AML-193 (cell line): ENCODE measurements at places on chromosomes 3 and 15.

GRCh38 chr15:71730277-71731144 lies 79.8 kb upstream of the NR2E3 start:
- DNase-seq, result peak; percentile 54

DNA sequence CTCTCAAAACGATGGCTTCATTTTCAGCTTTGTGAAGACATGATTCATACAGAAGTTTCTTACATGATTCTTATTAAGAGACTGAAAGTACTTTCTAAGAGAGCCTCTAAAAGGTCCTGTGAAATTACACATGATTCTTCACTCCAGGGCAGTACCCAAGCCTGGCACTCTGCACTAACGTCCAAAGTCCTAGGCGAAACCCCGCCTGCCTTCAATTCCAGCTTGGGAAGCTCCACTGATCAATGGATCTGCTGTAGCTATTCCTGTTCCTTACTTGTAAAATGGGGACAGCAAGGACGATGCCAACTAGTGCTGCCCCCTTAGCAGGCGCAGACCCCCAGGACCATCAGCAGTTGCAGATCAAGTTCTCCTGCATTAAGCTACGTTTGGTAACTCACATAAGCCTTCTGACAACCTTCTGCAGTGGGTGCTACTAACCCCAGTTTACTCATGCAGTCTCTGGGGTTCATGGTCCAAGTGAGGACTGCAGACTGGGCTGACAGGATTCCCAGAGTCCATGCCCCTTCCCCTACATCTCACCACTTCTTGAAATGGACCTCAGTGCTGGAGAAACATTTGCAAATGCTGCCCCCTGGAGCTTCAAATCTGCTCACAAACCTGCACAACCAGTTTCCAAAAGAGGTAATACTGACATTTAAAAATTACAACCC lies 10.6 kb downstream of the CHCHD4 start:
- DNase-seq, result peak; percentile 14

- no peak for DNase-seq
These were observed 42.9 kb upstream of the TSC22D2 start for GRCh38 chr3:150365132-150365604.

- no peak for DNase-seq
These were observed 205.0 kb downstream of the ZIC1 start for GRCh38 chr3:147614210-147614609.

- no peak for DNase-seq
These were observed 2.3 kb upstream of the FAM43A start for GRCh38 chr3:194683380-194683779.

- no peak for DNase-seq
These were observed 666.6 kb upstream of the CCDC54 start for GRCh38 chr3:106710596-106710995.

- DNase-seq, result no peak
These were observed 115.7 kb upstream of the LINGO1 start for GRCh38 chr15:77748078-77749064.

DNA sequence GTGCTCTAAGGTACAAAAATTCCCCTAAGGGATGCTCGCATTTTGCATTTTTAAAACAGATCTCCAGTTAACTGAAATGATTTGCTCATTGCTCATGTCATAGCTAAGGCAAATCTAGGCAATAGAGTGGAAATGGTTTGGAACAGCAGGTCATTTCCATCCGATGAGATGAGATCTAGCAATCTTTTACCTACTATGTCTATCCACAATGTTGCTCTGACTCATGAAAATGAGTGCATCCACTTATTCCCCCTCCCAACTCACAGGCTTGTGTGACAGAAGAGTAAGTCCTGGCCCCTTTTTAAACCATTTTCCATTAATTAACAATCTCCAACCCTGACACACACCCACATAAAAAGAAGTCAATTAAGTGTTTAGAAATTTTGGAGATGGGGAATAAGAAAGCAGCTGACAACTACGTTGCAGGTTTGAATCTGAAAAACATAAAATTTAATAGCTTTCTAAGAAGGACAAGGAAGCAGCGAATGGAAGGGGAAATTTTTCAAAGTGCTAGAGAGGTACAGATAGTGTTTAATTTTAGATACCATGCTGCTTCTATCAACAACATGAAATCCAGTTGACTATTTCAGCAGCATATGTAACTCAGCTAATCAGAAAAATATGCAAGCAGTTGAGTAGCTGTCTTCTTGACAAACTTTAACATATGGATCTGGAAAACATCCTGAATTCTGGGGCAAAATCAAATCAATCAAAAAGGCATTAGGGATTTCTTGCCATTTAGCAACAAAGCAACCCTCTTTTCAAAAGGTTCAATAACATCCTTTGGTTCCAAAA lies 112.0 kb downstream of the TMCO5A start:
- DNase-seq, result no peak

DNA sequence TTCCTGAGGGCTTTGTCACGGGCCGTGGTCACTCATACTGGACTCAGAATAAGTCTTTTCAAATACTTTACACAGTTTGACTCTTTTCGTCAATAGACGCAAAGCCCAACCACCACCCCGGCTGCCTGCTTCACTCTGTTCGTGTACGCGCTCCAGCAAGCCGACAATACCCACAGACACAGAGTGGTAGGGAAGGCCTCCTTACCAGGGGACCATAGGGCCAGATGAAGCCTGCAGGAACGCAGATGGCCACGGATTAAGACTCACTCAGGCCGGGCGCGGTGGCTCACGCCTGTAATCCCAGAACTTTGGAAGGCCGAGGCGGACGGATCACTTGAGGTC lies 29.7 kb downstream of the EFCAB12 start:
- peak; percentile 32 for DNase-seq

GRCh38 chr3:143672396-143673165 lies 175.7 kb downstream of the SLC9A9 start:
- no peak for DNase-seq

DNA sequence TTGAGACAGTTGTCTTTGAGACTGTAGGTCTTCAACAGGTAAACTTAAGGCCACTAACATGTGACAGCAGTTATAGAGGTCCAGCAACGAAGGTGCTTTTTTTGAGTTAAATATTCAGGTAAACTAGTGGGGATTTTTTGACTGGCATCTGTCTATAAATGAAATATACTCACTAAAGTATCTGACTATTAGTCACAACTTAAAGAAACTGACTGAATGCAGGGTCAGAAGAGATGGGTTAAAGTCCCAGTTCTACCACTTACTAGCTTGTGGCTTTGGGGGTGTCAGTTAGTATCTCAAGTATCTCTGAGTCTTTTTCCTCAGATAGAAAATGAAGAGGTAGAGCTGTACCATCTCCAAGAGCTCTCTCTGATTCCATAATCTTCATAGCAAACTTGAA lies 18.0 kb downstream of the MIX23 start:
- DNase-seq, result no peak

- DNase-seq, result no peak
These were observed 33.3 kb downstream of the ZNF609 start for GRCh38 chr15:64493641-64494040.

GRCh38 chr3:23052620-23053019 lies 150.5 kb upstream of the UBE2E2 start:
- no peak for DNase-seq

- no peak for DNase-seq
These were observed 14.7 kb upstream of the SYNM start for GRCh38 chr15:99090011-99090699.

DNA sequence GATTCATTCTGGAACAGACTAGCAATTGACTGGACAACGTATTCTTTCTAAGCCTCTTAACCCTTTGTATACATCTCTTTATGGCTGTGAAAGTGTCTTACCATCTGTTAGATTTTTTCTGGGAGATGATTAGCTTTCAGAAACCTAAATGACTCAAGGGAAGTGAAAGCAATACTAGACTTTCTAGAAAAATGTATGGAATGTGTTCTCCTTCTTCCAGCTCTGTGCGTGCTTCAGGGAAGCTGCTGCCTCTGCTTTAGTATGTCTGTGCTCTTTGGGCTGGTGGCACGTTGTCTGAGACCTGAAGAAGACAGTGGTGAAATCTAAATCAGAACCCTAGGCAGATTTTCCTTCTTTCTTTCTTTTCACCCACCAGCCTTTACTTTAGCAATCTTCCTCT lies 89.5 kb downstream of the ITPR1 start:
- no peak for DNase-seq

GRCh38 chr3:153166796-153167195 lies 4.8 kb downstream of the RAP2B start:
- DNase-seq, result no peak

DNA sequence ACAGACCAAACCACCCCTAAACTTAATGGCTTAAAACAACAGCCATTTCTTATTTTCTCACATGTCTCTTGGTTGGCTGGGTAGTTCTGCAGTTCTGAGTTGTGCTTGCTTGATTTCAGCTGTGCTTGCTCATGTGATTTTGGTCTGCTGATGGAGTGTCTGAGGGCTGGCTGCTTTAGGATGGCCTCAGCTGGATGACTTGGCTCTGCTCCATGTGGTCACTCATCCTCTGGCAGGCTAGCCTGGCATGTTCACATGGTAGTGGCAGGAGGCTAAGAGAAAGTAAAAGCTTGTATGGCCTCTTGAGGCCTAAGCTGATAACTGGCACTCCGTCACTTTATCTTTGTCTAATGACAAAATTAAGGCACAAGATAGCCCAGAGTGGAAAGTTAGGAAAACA lies 4.1 kb downstream of the SV2B start:
- no peak for DNase-seq

DNA sequence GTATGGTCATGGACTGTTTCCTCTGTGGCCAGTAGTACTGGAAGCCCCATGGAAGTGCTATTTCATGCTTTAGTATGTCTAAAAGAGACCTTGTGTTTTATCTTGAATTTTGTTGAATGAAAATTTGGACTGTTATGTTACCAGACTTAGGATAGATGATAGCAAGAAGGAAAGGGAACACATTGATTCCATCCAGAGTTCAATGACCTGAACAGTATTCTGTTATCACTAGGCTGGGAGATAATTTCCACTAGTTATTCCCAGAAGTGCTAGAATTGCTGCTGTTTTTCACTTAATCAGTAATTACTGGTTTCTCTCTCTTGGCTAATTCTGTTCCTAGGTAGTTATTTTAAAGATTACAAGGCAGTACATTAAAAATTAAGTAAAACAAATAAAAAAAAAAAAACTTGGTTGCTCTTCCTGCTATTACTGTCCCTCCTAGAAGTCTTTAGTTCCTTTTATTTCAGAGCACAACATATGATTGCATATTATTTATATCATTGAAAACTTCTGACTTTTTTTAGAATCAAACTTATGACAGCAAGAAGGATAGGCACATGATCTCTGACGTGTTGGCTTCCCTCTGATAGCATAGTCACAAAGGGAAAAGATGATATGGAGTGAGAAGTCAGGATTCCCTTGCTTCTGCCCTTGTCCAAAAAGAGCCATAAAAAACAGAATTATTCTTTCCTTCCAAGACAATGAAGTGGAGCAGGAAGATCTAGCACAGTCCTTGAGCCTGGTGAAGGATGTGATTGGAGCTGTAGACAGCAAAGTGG lies 72.2 kb downstream of the KLHL25 start:
- DNase-seq, result no peak

- no peak for DNase-seq
These were observed 756.3 kb downstream of the VGLL3 start for GRCh38 chr3:86234506-86235254.

DNA sequence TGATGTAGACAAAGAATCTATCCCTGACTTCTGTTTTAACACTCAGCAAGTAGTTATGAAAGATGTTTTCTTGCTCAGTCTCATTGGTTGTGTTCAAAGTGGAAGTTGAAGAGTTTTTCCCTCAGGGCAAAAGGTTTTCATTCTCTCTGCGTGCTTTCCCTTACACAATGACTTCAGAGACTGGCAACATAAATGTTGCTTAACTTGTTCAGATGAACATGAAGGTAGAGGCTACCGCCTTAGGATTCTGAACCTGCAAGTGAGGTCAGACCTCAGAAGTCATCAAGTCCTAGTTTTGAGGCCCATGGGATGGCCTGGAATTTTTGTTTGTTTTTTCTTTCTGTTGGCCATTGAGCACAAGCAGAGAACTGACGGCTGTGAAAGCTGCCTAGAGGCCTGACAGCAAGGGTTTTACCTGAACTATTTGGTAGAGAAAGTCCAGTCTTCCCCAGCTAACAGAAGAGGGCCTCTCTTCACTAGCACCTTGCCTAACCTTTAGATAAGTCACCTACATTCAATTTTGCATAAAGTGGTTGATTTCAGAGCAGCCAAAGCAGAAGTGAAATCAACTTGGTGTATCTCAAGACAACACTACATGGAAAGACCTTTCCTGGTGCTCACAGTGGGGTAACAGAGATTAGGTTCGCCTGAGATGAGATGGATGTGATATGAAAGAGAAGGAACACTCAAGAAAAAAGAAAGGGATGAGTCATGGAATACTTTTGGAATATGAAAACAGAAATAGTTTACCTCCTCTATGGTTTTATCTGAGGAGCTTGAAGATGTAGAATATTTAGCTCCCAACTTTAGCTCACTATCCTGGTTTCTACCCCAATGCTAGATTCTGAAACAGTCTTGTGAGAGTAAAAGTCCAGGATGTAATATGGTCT lies 53.6 kb upstream of the AP4E1 start:
- DNase-seq, result peak; percentile 96

DNA sequence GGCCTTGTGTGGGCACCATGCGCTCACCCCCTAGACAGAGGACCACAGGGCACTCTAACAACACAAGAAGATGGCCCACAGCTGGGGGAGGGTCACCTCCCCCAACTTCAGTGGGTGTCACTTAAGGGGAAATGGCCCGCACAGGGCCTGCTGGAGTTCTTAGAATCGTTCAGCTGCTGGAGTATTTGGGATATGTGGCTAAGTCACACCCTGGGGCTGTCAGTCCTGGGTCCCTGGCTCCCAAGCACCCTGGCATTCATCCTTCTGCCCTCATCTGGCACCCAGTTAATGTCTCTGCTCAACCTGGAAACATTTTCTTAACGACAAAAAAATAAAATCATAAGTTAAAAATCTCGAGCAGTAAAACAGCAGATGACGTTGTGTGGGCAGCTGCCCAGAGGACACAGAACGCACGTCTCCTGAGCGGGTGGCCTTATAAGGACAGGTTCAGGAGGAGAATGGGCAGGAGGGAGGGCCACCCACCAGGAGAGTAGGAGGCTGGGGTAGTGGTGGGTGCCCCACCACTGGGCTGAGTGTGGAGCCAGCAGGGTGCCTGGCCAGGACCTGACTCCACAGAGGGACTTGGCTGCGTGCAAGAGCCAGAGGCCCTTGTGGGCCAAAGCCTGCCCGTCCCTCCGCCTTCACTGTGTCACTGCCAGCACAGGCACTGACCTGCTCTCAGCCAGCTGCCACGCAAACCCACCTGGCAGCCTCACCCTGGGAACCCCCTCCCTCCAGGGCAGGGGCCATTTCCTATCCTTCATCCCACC lies 11.5 kb downstream of the KBTBD13 start:
- no peak for DNase-seq

GRCh38 chr15:74593122-74593521 lies 22.5 kb upstream of the CLK3 start:
- DNase-seq, result no peak

- no peak for DNase-seq
These were observed 179.4 kb downstream of the SATB1 start for GRCh38 chr3:18245721-18246120.

GRCh38 chr15:80011596-80011995 lies 40.6 kb upstream of the BCL2A1 start:
- no peak for DNase-seq

- no peak for DNase-seq
These were observed 341.8 kb upstream of the SATB1 start for GRCh38 chr3:18766974-18767373.

GRCh38 chr15:100560323-100560722 lies 31.6 kb upstream of the CERS3 start:
- peak; percentile 64 for DNase-seq
